Stimulated activated CD8-positive, alpha-beta memory T cell treated with anti-CD3 and anti-CD28 coated beads, Interleukin-15, amount 100 ng/mL, for 48 hours (primary cell): ENCODE measurements at places on chromosomes 5 and 9.

GRCh38 chr5:58501778-58502417 lies 10.7 kb downstream of the GAPT start:
- DNase-seq: no peak

DNA sequence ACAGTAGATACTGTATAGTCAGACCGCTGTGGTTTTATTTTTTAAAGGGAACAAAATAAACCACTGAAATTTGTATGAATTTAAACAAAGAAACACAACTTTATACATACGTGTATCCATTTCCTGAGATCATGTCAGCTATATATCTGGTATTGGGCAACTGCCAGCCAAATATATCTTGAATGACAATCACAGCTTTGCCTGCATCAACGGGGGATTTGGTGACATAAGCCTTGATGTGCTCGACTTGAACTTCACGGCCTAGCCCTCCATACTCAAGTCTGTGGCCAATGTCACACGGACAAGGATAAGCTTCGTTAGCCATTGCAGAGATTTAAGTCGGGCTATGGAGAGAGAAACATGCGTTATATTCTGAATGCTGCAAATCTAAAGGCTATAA lies 17.3 kb downstream of the CMBL start:
- no peak for DNase-seq

DNA sequence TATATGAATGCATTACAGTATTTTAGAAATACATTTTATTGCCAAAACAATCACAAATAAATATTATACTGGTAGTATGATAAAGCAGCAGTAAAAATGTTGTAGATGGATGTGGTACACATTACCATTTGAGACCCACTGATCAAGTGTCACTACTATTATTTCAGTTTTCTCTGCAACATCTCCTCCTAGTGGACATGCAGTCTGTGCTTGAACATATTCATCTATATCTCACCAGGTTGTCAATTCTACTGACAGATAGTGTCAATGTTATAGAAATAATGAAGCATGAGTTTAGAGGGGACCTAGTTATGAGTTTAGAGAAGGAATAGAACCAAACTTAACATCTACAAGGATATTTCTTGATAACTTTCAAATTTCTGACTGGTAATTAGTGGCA lies 39.2 kb upstream of the ELOVL7 start:
- no peak for DNase-seq

- DNase-seq: no peak
Observed at GRCh38 chr5:170636206-170636605, 132.4 kb downstream of the KCNIP1 start.

DNA sequence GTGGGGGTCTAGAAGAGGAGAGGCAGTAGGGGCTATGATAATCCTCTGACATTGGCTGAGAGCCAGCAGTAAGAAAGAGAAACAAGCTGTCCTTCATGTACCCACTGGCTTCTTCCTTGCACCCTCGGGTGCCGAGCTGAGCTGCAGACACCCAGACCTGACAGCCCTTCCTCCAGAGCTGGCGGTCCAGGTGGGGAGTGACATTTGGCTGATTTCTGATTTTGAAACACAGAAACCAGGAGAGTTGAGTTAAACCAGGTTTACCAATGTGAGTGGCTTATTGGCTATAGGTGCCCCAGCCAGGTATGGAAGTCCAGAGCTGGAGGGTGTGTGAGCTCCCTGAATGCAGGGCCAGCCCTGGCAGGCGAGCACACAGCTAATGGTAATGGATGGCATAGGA lies 59.2 kb downstream of the GADD45G start:
- no peak for DNase-seq

DNA sequence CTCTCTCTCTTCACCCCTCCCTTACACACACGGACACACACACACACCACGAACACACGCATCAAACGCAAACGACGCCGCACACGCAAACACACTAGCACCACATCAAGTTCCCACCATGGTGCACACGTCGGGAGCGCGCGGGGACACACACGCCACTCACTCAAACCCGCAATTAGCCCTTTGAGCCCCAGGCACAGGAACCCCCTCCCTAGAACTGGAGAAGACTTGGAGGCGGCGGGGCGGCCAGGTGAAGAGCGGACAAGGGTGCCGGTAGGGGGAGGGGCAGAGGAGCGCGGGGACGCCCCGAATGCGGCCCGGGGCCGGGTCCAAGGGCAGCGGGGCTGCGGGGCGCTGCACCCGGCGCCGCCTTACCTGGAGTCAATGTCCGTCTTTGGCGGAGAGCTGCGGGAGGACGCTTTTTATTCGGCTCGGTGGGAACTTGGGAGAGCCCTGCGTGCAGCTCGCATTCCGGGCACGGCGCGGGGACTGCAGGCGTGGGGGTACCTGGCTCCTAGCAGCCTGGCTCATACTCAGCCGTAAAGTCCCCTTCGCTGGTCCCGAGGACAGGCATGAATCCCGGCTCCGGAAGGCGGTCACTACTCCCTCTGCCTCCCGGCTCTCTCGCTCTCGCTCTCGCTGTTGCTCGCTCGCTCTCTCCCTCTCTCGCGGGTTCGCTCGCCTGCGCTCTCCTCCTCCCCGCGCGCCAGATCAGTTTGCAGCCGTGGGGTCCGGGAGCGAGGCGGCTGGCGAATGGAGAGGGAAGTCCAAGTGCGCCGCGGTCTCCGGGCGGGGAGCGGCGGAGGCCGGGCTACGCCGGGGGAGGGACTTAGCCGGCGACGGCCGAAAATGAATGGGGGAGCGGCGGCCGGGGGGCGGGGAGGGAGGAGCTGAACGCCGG lies at the start of gene BRINP1:
Gene BRINP1, minus strand, starts transcription at position 755 of the 901 bp plus-strand sequence. CDS start 56,080 bp downstream, outside the sequence.
- DNase-seq: no peak

- no peak for DNase-seq
Observed at GRCh38 chr5:12885018-12885417, 980.8 kb upstream of the CTNND2 start.

DNA sequence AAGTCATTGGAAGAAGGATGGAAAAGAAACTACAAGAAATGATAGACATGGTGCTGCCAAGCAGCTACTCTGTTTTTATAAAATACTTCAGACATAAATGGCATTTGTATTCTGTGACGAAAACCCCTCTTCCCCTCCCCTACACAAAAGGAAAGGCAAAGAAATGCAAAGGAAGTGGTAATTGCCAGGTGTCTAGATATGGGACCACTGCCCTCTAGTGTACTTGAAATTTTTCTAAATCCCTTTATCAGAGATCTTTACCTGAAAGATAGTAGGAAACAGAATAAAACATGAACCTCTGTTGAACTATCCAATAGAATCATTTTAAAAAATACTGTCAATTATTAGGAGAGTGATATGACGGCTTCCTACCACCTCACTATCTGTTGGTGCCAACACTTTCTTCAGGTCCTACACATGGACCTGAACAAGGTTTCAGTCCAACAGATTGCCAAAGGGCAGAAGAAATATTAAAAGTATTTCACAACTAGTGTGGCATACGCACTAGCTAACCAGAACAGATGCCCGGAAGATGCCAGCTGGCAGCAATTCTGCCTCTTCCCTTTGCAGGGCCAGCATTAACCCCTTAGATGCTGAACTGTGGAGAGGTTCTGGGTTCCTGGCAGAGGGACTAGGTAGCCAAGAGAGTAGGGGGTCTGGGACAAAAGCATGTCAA lies 104.1 kb downstream of the TSSK1B start:
- no peak for DNase-seq

DNA sequence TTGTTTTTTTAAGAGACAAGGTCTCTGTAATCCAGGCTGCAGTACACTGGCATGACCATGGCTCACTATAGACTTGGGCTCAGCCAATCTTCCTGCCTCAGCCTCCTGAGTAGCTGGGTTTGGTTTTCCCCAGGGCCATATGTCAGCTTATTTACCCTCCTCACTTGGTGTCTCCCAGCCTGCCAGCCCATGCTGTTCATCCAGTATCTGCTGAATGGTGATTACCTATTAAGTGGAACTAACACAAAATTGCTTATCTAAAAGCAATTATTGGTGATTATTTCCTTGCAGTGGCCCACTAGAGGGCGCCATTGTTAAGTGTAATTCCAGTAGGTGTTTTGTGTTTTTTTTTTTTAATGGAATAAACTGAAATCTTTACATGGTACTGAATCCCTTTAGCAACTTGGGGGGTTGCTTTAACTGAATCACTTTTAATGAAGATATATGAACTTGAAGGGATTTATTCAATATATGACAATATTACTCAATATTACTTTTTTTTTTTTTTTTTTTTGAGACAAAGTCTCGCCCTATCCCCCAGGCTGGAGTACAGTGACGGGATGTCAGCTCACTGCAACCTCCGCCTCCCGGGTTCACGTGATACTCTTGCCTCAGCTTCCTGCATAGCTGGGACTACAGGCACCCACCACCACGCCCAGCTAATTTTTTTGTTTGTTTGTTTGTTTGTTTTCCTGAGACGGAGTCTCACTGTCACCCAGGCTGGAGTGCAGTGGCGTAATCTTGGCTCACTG lies 13.8 kb downstream of the EXOSC2 start:
- DNase-seq: no peak

GRCh38 chr9:77872863-77873262 lies 158.7 kb downstream of the GNAQ start:
- no peak for DNase-seq

DNA sequence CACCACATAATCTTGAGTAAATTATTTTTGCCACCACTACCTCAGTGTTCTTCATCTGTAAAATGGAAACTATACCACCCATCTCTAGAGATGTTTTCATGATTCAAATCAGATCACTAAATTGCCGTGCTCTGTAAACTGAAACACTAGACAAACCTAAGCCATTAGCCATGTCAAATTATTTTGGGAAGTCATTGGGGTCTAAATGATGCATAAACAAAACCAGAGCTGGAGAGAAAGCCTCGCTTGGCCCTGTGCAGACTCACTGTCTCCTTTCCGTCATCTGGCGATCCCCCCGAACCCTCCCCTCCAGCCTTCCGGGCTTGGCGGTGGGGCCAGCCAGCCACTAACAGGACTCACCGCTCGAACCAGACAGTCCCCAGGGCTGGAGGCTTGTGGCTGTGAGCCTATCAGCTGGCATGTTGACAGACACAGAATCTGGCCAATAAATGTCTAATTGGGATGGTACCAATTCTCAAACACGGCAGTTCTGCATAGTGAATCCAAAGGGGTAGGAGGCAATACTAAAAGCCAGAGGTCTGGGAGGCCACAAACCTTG lies 256.5 kb downstream of the SEC61B start:
- no peak for DNase-seq

DNA sequence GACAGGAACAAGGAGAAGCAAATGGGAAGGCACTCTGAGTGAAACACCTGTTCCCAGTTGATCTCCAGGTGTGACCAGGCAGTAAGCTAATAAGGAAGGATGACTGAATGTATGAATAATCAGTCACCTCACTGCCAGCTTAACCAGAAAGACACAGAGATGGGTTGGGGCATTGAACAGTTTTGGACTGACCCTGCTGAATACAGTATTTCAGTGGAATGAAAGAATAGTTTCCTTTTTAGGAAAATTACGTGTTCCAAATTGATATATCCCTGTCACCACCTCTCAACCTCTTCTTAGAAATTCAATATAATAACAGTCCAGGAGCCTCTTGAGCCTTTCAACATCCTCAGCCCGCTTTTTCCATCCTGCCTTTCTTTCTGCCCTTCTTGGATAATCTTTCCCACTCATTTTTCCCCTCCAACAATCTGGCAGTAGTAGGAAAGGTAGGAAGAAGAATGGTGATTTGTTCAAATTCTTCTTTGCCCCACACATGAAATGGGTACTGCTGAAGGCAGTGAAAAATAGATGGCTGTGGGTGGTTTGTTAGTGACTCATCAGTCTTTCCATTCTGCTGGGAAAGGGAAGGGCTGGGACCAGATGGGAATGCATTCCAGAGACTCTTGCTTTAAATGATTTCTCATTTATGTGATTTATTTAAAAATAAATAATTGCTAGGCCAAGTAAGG lies 117.9 kb downstream of the ZSWIM6 start:
- no peak for DNase-seq

GRCh38 chr9:72473474-72474261 lies 47.7 kb upstream of the TMC1 start:
- DNase-seq: no peak
